ENCODE measurements at places on chromosomes 13 and 19. TPM values are rescaled to one million over a fixed set of nuclear protein-coding genes. Genes with fewer than 3 reads are reported as not detected.

DNA sequence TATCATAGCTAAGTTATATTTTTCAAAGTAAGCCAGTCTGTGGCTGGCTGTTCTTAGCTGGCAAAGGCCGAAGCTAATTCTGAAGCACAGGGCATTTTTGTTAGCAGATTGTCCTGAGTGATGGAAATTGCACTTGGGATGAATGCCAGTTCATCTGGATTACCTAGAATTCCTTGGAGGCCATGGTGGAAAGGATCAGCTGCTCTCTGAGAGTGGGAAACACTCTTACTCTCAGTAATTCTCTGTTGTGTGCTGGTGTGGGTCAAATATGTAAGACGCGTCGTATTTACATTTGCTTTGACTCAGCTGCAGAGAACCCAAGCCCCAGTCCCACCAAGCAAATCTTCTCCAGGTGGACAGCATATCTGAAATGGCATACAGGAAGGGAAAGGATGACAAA lies 60.7 kb upstream of the C1QTNF9B start:
- no peak for DNase-seq

- no peak for DNase-seq
Measured at GRCh38 chr19:32580353-32580900, 563 bp upstream of the PDCD5 start.

Gene EPN1
- 75.5 TPM for total RNA-seq

Gene GTF2F1
- total RNA-seq: 32.5 TPM
